Activated CD4-positive, alpha-beta T cell treated with anti-CD3 and anti-CD28 coated beads for 24 hours (primary cell): ENCODE measurements at places on chromosomes 11 and 22.

DNA sequence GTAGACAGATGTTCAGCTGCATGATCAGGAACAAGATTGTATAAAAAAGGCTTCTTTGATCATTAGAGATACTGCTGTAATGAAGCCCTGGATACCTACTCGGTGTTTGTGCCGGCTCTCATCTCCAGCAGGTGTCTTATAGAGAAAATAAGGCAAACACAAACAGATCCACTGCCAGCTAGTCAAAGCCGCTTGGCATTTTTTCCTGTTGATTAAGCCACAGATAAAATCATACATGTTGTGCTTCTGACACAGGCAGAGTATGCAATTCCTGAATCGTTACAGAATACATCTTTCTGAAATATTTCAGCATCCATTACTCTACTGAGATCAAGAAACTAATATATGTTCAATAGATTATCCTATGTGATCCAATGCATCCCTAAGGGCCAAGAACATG lies 206.9 kb downstream of the CADM1 start:
- no peak for DNase-seq

DNA sequence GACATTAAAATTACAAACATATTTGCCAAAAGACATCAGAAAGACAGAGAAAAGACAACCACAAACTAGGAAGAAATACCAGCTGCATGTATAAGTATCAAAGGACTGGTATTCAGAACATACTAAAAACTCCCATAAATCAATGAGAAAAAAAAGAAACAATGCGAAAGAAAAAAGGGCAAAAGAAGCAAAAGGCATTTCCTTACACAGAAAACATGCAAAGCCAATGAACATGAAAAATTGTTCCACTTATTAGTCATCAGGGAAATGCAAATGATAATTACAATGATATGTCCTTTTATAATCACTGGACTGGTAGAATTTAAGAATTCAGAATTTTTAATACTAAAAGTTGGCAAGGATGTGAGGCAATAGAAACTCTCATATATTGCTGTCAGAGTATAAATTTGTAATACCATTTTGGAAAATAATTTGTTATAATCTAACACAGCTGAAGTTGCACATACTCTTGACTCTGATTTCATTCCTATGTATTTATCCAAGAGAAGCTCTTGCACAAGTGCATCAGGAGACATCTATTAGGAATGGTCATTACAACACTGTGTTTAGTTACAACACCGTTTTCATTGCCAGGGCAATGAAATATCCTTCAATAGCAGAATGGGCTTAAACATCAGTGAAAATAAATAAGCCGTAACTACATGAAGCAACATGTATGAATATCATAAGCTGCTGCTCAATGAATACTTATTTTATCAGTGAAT lies 279.7 kb downstream of the SWAP70 start:
- no peak for DNase-seq

DNA sequence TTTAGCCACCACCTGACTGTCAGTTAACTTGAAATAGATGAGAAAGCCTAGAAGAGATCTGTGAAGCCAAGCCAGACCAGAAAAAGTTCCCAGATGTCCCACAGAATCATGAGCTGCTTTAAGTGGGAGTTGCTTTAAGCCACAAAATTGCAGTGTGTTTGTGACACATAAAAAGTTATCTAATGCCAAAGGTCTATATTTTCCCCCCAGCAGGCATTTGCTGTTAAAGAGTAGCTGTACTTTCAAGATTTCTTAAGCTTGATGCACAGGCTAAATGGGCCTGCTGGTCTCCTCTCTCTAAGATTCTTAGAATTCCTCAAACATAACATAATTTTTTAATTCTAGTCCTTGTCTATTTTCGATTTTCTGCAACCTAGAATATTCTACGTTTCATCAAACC lies 825.7 kb downstream of the FAM181B start:
- no peak for DNase-seq

DNA sequence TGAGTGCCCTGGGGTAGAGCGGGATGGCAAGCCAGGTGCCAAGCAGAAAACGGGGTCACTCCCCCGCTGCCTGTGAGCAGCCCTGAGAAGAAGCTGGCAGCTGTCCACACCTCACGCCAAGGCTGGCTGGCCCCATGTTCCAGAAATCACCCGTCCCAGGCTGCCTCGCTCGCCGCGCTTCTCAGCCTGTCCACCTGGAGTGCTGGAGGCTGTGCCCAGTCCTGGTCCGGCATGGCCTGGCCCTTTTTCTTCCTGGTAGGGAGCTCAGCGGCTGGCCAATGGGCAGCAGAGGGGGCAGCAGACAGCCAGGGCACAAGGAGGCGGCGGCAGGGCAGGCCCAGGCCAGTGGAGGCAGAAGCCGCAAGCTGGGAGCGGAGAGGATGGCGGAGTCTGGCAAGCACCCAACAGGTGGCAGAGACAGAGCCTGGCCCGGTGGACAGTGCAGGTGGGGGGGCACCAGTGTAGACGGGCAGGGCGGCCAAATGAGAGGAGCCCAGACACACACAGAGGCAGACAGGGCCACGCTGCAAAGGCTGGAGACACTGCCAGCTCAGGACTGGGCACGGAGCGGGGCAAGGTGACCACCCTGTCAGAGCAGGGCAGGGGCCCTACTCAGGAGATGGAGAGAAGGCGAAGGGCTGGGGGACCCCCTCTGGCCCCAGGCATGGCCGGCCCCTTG lies 37.2 kb upstream of the TH start:
- DNase-seq, result no peak

DNA sequence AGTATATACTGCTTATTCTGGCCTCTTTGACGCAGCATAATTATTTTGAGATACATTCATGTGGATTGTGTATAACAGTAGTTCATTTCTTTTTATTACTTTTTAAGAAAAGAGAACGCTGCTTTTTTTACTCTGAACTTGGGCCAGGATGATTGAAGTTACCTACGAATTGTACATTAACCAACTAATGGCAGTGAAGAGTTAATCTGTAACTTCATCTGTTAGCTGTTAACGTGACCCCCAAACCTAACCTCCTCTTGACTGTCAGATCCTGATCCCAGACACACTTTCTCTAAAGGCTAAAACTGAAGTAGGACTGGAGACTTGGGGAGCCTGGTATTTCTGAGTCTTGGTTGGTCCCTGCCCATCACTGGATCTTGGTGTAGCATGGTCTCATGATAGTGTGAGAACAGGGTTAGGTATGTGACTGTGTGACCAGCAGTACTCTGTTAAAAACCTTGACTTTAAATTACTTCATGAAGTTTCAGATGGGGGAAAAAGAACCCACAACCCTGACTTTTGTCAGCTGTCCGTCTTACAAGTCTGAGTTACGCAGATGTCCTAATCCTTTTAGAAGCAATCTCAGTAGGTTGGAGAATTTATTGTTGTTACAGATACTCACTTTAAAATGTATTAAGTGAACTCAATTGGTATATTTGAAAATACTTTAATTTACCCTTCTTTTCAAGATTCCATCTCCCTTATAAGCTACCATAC lies 39.4 kb downstream of the C22orf31 start:
- no peak for DNase-seq

- DNase-seq, result no peak
Observed at GRCh38 chr11:47595967-47596366, 1.8 kb upstream of the C1QTNF4 start.

DNA sequence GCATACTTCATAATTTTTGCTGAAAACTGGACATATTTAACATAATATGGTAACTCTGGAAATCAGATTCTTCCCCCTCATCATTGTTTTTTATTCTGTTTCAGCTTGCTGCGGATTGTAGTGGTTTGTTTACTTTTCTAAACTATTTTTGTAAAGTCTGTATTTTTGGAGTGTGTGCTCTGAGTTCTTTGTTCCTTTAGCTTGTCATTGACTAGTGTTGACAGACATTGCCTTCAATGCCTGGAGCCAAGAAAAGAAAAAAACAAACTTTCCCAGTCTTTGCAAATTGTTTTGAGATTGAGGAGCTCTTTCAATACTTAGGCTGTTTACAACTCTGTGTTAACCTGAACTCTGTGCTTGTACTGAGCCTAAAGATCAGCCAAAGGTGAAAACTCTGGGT lies 137.3 kb upstream of the CEP126 start:
- DNase-seq, result no peak

DNA sequence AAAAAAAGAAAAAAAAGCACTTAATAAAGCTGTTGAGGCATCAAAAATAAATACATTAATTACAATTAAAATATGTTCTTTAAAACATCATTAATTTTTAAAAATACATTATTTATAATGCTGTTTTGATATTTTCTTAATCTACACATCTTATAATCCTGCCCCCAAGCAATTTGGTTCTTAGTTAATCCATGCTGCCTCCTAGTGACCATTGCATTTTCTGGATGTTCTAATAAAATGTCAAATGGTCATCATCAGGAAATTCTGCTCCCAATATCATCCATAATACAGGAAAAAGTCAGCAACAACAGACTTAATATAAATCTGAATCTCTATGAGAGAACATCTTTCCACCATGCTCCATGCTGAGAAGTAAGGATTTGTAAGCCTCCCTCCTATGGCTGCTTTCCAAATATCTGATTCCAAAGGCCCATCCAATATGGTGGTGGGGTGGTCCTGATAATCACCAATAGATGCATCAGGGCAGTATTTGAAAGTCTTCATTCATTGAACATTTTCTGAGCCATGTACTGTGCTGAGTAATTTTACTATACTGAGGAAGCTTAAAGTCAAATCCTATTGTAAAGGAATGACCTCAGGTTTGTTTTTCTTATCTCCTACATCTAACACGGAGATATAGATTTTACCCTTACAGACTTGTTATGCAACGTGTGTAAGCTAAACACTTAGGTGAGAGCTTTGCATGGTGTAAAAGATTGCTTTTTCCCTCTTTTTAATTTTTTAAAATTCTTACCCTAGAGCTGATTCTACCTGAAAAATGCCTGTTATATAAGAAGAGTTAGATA lies 124.7 kb upstream of the BMAL1 start:
- DNase-seq, result no peak

GRCh38 chr11:110921742-110922521 lies 209.7 kb upstream of the ARHGAP20 start:
- DNase-seq, result no peak

DNA sequence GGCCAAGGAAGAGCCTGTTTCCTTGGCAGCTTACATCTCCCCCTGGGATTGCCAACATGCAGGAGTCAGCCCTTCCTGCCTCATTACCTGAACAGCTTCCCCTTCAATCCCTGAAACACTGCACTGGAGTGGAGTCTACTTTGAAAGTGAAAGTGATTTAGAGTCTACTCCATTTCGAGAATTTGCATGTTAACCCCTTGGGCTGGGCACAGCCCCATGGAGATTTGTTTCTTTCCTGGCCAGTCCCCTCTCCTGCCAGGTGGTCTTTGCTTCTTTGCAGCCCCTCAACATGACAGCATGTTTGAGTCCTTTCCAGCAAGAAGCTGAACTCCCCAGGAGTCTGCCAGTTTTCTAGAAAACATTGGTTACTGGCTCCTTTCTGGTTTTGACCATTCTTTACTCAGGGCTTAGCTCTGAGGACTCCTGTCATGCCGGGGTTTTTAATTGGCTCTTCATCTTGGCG lies 59.9 kb downstream of the TRAF6 start:
- no peak for DNase-seq

DNA sequence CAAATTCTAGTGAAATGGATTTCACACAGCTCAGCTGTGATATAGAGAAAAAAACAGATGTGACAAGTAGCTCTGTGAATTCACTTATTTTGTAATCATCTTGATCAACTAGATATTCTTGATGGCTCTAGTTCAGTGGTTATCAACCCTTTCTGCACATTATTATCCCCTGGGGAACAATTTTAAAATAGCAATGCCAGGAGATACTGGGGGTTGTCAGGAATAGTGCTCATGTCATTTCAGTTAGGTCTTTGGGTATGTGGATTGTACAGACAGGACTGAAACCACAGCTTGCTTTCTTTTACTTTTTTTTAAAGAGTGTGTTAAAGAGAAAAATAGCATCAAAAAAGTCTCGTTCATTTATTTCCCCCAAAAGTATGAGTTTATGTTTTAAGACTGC lies 269.0 kb upstream of the PDGFD start:
- DNase-seq, result no peak

- DNase-seq, result no peak
Observed at GRCh38 chr11:83852012-83852411, 565.8 kb upstream of the CCDC90B start.

DNA sequence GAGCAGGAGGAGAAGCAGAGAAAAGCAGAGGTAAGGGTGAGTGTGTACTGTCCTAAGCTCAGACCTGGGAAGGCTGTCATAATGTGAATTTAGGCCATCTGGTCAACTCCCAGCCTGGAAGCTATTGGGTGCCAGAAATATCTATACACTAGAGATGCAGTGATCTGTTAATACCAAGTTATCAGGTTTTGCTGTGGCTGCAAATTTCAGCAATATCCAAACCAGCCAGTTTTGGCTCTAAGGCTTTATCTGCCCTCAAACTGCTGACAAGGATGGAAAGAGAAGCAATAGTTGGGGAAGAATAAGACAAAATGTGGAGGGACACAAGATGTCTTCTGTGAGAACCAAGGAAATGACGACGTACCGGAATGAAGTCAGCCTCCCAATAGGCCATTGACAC lies 62.9 kb downstream of the CYB5R2 start:
- no peak for DNase-seq

DNA sequence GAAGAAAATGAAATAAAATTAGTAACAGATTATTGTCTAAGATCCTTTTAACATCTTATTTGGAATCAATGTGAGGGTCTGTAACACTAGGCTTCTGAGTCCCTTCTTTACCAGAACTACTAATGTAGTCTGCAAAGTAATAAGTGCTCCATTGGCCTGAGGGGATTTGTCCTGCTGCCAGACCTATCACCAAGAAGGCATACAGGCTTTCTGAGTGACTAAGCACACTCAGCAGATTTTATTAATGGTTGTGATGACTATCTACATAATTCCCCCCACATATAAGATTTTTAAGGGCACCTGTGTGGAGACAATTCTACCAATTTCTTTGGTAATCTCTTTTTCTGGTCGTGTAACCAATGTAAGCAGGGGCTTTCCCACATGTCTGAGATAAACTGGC lies 365.0 kb upstream of the FAT3 start:
- no peak for DNase-seq

DNA sequence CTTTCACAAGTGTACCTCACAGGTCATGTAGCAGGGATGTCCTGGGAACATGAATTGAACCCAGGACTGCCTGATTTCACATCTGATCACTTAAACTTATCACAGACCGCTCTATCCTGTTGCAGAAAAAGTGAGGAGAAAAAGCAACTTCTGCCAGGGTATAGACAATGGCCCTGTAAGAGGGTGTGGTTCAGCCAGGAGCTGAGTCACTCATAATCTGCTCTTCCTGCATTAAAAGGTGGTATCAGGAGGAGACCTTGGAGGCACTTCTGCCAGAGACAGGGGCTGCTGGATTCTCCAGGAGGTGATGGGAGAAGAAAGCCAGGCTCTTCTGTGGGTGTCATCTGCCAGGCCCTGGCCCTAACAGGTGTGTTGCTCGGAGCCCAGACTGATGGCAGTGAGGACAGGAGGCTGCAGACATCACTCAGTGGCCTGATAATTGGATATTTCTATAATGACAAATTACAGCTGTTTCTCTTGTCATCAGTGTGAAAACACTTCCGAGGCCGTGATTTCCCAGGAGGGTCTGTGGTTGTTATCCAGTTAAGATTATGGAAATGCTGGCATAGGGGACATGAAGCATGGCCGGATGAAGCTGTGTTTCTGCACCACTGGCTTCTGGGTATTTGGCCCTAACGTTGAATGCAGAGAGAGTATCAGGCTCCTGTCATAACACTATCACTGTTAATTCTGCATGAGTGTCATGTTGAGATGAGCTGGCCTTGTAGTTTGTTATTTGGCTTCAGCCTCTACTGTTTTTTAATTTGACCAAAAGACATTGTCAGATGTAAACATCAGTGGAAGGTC lies 125.1 kb upstream of the ZBED5 start:
- DNase-seq, result no peak
